ENCODE measurements at places on chromosomes 12 and 14.

GRCh38 chr12:107080299-107080698 lies 13.1 kb downstream of the CRY1 start:
- no peak for DNase-seq

- no peak for DNase-seq
Measured at GRCh38 chr14:103155010-103155409, 31.7 kb downstream of the TNFAIP2 start.

- DNase-seq, result no peak
Measured at GRCh38 chr12:10557766-10558165, 52.1 kb downstream of the EIF2S3B start.

- DNase-seq, result no peak
Measured at GRCh38 chr14:22202313-22202712, 386.7 kb downstream of the DAD1 start.

- no peak for DNase-seq
Measured at GRCh38 chr14:63598807-63599206, 42.9 kb downstream of the WDR89 start.

GRCh38 chr12:45572114-45572513 lies 157.4 kb upstream of the ARID2 start:
- no peak for DNase-seq

- DNase-seq, result no peak
Measured at GRCh38 chr12:28569698-28570411, 379.6 kb downstream of the CCDC91 start.

- DNase-seq, result no peak
Measured at GRCh38 chr12:27667540-27667939, 28.7 kb upstream of the REP15 start.

GRCh38 chr12:75781532-75782046 lies 250.0 kb downstream of the PHLDA1 start:
- no peak for DNase-seq
